Naive thymus-derived CD4-positive, alpha-beta T cell (primary cell): ENCODE measurements at places on chromosomes 7 and 10. TPM values are rescaled to one million over a fixed set of nuclear protein-coding genes. Genes with fewer than 3 reads are reported as not detected.

GRCh38 chr10:19668116-19668515, 148.1 kb upstream of the PLXDC2 start:
- H3K27ac ChIP-seq = no peak overlapping the region
- DNase-seq = no peak
- no peaks in the 10 kb centered on the region for H3K4me1 ChIP-seq
- no peak overlapping the region for H3K4me3 ChIP-seq
- H3K27me3 ChIP-seq = no peaks in the 10 kb centered on the region

DNA sequence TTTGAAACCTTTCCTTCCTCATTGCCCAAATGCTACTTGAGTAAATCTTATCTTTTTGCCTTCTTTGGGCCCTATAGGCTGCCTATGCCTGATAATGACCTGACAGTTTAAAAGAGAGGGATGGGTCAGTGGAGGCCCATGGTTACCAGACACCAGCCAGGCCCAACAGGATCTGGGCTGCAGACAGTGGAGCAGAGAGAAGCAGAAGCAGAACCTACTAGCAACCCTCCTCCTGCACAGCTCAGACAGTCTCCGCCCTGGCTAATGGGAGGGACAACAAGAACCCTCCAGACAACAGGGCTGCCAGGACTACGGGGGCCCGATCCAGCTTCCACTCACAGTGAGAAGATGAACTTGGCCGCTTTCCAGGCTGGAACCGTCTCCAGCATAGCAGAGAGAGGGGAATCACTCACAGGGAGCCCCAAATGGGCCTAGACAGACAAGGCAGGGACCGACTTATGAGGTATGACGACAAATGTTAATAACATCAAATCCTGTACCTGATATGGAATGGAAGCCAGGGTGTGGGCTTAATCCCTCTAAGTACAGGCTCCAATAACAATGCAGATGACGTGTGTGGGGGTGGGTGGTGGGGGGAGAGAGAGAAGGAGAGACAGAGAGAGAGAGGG, 31.7 kb upstream of the DGKI start:
- H3K36me3 ChIP-seq = peaks cover 40% of the 10 kb centered on the region
- no peak overlapping the region for H3K27ac ChIP-seq
- H3K27me3 ChIP-seq = no peaks in the 10 kb centered on the region
- no peak for DNase-seq
- H3K4me1 ChIP-seq = no peaks in the 10 kb centered on the region

- no peaks in the 10 kb centered on the region for H3K27me3 ChIP-seq
- H3K4me1 ChIP-seq = peaks cover 22% of the 10 kb centered on the region
- H3K27ac ChIP-seq = peak within 1 kb of the TSS; percentile 99
- peak within 1 kb of the TSS; percentile 87 for H3K4me3 ChIP-seq
Observed at GRCh38 chr10:100999742-101000126, at the start of gene LZTS2. Gene LZTS2, plus strand, starts transcription at chr10:100999808. Its CDS starts 2,731 bp downstream, at chr10:101002539.

DNA sequence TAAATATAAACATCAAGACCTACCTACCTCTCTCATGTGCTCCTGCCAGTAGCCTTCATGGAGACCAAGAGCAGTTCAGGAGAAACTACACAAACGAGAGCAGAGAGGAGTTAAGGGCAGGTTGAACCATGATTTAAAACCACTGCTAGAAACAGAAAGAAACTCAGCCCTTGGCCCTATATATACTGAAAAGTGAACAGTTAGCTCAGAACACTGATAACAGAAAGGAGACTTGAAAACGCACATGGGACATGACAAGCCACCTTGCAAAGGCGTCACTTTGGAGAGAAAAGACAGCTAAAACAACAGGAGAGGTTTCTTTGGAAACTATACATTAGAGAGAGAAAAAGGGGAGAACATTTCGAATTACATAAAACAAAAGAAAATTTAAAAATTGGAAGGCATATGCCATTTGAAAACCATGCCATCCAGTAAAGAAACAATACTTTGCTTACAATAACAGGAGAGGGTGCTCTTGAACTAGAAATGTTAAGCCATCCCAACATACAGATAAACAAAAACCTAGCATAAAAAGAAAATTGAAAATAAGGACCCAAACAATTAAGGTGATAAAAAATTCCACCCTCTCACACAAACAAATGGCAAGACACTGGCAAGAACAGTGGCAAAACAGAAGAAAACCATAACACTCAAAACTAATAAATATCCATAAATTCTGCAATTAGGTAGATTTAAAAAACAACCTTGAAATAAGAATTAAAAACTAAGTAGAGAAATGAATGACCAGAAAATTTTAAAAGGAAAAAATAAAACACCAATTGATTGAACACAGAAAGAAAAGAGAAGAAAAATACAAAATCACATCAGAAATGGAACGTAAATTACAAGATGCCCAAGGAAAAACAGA, 232.7 kb downstream of the IMMP2L start:
- no peak for DNase-seq
- no peaks in the 10 kb centered on the region for H3K4me1 ChIP-seq
- H3K36me3 ChIP-seq = no peaks in the 10 kb centered on the region
- no peaks in the 10 kb centered on the region for H3K27me3 ChIP-seq

The UBTD1 gene
- 2.5 TPM for total RNA-seq

The BTBD16 gene
- total RNA-seq = not detected

DNA sequence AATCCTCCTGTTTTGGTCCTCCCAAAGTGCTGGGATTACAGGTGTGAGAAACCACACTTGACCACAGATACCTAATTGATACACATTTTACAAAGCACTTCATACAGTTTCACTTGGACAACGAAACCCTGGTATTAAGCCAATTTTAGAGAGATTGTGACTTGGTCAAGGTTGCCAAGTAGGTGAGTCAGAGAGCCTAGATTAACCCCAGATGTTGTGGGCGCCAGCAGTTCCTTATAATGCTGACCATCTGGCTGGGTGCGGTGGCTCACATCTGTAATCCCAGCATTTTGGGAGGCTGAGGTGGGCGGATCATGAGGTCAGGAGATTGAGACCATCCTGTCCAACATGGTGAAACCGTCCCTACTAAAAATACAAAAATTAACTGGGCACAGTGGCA, 4.9 kb upstream of the PHKG1 start:
- H3K36me3 ChIP-seq = peaks cover 38% of the 10 kb centered on the region
- no peak overlapping the region for H3K4me3 ChIP-seq

GRCh38 chr10:86286236-86287109, 80.1 kb downstream of the GRID1 start:
- no peak for DNase-seq
- no peak overlapping the region for H3K4me3 ChIP-seq
- H3K27me3 ChIP-seq = no peaks in the 10 kb centered on the region
- H3K4me1 ChIP-seq = no peaks in the 10 kb centered on the region

GRCh38 chr7:12119620-12120303, 91.3 kb upstream of the TMEM106B start:
- no peaks in the 10 kb centered on the region for H3K27me3 ChIP-seq
- no peak overlapping the region for H3K27ac ChIP-seq
- no peaks in the 10 kb centered on the region for H3K36me3 ChIP-seq
- no peaks in the 10 kb centered on the region for H3K4me1 ChIP-seq

DNA sequence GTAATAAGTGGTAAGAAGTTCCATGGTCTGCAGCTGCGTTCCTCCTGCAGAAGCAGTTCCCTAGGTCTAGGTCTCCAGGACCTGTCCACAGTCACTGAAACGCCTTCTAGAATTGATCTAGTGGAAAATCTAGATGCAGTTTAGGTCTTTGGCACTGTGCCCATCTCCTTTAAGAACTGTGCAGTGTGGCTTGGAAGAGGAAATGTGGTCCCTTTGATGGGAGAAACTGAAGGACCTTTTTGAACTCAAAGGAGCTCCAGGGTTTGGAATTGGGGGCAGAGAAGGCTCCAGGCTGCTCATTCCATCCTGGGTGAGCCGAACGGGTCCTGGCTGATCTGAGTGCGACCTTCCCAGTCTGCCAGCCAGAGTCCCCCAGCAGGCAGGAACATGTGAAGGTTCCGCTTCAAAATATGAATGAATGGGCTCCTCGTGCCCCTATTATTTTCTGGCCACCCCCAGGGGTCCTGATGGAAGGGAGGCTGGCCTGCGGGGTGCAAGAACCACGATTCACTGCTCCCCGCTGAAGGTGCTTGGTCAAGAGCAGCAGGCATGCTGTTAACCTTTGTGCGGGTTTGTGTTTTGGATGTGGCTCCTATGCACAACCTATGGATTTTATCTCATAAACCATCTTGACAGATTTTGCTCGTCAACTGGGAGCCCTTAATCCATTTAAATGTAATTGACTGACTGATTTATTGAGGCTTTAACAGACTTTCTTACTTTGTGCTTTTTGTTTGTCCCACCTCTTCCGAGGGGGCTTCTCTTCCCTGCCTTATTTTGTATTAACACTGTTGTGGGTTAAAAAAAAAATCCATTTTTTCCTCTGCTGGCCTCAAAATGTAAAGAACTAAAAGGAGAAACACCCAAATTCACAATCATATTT, 36.7 kb downstream of the ZNF467 start:
- H3K27ac ChIP-seq = no peak overlapping the region
- no peak overlapping the region for H3K4me3 ChIP-seq
- peaks cover 12% of the 10 kb centered on the region for H3K27me3 ChIP-seq
- peaks cover 10% of the 10 kb centered on the region for H3K4me1 ChIP-seq

- no peak overlapping the region for H3K27ac ChIP-seq
- no peaks in the 10 kb centered on the region for H3K36me3 ChIP-seq
- no peak for DNase-seq
Observed at GRCh38 chr10:62899311-62899710, 83.1 kb upstream of the EGR2 start.

The ZNRF2 gene
- total RNA-seq = 27.3 TPM

DNA sequence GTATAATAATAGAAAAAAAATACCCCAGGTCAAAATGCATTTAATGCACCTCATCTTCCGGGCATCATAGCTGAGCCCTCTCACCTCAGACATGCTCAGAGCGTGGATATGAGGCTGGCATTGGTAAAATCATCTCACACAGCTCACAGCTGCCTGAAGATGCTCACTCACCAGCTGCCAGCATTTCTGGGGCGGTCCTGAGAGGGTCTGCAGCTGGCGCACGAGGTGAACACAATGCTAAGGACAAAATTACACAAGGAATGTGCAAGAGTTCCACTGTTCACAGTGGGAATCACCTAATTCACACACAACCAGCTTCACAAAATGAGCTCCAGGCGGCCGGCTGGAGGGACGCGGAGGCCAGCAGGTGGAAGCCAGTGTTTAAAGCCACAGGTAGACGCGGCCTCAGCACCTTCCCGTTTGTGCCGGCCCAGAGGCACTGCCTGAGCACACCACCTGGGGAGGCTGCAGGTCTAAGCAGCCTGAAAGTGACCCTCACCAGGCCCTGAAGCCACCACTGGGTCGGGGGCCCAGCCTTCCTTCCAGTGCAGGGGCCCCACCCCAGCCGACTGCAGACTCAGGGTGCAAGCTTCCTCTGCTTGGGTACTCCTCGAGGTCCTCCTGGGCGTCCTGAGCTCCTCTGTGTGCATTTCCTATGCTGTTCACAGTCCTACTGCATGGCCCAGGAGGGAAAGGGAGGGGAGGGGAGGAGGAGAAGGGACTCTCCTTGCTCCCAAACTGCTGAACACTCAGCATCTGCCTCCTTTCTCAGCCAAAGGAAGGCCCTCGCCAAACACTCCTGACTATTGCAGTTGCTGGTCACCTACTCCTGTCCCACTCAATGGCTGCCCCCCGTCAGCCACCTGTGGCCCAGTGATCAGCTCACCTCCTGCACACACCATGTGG, 61.2 kb upstream of the FAM20C start:
- H3K27me3 ChIP-seq = no peaks in the 10 kb centered on the region
- no peak overlapping the region for H3K27ac ChIP-seq
- H3K4me1 ChIP-seq = no peaks in the 10 kb centered on the region
- DNase-seq = no peak

DNA sequence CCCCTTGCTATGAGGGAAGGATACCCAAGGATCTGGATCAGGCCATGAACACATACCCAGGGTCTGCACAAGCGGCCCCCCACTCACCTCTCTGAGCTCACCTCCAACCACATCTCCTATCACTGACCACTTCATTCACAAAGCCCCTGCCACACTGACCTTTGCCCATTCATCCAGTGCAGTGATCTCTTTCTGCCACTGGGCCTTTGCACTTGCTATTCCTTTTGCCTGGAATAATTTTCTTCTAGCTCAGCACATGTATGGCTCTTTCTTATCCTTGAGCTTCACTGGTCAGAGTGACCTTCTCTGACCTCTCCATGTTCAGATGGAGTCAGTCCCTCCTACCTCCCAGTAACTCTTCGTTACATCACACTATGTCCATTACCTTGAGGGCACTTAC, 48.3 kb downstream of the ADRA2A start:
- H3K4me1 ChIP-seq = no peaks in the 10 kb centered on the region
- no peak overlapping the region for H3K27ac ChIP-seq
- H3K27me3 ChIP-seq = no peaks in the 10 kb centered on the region

DNA sequence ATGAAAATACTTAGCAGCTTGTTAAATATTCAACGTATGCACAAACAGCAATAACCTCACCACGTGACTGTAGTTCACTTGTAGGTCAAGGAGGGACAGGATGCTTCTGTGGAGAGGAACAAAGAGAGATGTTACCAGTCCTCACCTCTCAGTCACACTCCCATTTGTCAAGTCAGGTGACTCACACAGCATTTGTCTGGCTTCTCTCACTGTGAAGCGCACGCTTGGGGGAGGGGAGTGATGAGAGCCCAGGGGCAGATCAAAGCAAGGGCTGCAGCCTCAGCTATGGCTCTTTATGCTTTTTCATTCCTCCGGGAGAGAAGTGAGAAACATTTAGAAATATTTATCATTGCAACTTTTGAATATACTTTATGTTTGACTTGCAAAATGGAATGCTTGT, 2.9 kb upstream of the RBM20 start:
- H3K4me3 ChIP-seq = no peak overlapping the region
- no peaks in the 10 kb centered on the region for H3K27me3 ChIP-seq
- H3K27ac ChIP-seq = no peak overlapping the region
- peaks cover 14% of the 10 kb centered on the region for H3K4me1 ChIP-seq

GRCh38 chr7:3430588-3430987, 129.5 kb downstream of the SDK1 start:
- H3K36me3 ChIP-seq = no peaks in the 10 kb centered on the region
- no peaks in the 10 kb centered on the region for H3K27me3 ChIP-seq
- H3K27ac ChIP-seq = no peak overlapping the region
- no peak overlapping the region for H3K4me3 ChIP-seq
- H3K4me1 ChIP-seq = no peaks in the 10 kb centered on the region
- DNase-seq = no peak

GRCh38 chr7:55507743-55508142, 64.6 kb downstream of the VOPP1 start:
- H3K27me3 ChIP-seq = no peaks in the 10 kb centered on the region
- DNase-seq = no peak
- no peak overlapping the region for H3K4me3 ChIP-seq
- H3K36me3 ChIP-seq = no peaks in the 10 kb centered on the region

- no peak overlapping the region for H3K27ac ChIP-seq
- H3K4me1 ChIP-seq = no peaks in the 10 kb centered on the region
- H3K27me3 ChIP-seq = no peaks in the 10 kb centered on the region
Observed at GRCh38 chr10:2791774-2792443, 275.4 kb upstream of the PFKP start.

DNA sequence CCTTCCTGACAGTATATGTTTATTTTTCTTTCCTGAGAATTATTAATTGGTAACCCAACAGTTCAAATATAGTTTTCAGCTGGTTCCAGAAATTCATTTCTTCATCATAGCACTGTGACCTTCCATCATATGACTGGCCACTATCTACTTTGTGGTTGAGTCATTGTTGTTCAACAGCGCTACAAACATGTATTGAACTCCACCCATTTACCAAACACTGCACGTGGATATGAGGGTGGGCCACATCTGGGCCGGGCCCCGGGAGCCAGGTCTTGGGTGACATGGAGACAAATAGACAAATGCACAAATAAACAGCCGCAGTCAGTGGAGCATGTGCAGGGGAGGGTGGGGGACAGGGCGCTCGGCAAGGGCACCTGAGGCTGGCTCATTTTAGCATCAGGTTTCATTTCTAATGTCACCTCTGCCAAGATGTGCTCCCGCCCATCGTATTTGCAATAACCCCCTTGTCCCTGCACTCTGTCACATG, 24.0 kb upstream of the EEPD1 start:
- H3K4me3 ChIP-seq = no peak overlapping the region
- DNase-seq = no peak
- no peak overlapping the region for H3K27ac ChIP-seq

The ITGB8 gene
- total RNA-seq = 0.08 TPM
